Activated naive CD8-positive, alpha-beta T cell treated with anti-CD3 and anti-CD28 coated beads, Interleukin-2, amount 50 U/mL, for 16 hours (primary cell): ENCODE measurements at places on chromosomes 5 and 9.

DNA sequence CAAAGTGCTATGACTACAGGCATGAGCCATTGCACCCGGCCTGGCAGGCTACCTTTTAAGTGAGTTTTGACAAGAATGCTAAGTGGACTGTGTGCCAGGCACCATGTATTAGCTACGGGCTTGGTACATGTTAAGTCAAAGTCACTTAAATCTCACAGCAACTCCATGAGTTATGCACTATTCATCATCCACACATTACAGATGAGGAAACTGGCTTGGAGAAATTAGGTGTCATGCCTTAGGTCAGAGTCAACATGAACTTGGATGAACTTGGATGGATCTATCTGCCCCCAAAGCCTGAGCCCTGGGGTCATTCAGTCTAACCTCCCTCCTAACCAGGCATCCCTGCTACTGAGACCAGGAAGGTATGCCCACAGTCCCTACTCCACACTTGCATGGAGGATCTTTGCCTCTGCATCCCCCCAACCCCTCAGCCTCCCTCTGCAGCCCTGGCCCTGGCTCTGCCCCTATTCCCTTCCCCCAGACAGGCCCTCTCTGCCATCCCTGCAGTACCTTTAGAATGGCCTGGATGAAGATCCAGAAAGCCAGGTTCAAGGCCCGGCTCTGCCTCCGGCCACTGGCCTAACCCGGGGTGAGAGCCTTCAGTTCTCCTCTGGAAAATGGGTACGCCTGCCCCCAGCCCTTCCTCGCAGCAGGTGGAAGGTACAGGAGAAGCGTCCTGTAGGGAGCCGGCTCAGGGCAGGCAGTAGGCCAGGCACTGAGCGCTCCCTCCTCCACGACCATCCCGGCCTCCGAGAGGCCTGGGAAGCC, 685 bp upstream of the ADGRD2 start:
- DNase-seq, result no peak

GRCh38 chr5:142325725-142326479, 1.1 kb upstream of the SPRY4 start:
- no peak for DNase-seq

- DNase-seq, result no peak
Observed at GRCh38 chr5:1708592-1709141, 91.0 kb downstream of the MRPL36 start.

GRCh38 chr5:149749481-149750365, 19.6 kb downstream of the PPARGC1B start:
- no peak for DNase-seq

DNA sequence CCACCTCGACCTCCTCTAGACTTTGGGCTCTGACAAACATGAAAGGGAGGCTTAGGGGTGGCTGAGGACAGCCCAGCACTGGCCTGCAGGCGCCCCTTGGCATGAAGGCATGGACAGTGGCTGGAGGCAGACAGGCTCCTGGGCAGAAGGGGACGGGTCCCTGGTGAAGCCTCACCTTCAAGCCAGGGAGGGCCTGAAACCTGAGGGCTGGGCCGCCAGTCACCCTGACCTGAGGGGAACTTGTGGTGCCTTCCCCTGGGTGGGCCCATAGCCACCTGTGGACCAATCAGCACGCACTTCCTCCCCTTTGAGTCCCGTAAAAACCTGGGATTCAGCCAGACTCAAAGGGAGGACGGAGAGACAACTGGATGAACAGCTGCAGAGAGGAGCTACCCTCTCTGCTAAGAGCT, 90.4 kb upstream of the PUM3 start:
- DNase-seq, result no peak

DNA sequence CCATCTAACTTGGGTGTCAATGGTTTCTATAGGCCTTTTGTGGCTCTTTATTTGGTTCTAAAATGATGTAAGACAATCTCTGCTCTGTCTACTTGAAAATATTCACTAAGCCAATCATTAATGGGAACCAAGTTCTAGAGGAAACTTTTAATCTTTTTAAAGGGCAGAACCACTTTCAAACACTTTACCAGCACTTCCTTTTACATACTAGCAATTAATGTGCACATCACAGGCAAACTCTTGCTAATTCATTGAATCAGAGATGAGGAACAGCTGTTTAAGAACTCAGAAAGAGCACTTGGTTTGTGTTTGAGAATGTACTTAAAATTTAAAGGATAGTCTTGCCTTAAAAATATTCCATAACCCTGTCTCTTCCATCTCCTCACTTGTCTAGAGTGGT, 83.4 kb downstream of the PAPPA start:
- DNase-seq, result no peak

GRCh38 chr5:122311961-122312590, at the start of gene SNCAIP:
SNCAIP (plus strand) TSS chr5:122312237; CDS start chr5:122391135, 78,898 bp downstream.
- no peak for DNase-seq

GRCh38 chr5:138339091-138339456, 1.0 kb downstream of the FAM53C start:
- no peak for DNase-seq

DNA sequence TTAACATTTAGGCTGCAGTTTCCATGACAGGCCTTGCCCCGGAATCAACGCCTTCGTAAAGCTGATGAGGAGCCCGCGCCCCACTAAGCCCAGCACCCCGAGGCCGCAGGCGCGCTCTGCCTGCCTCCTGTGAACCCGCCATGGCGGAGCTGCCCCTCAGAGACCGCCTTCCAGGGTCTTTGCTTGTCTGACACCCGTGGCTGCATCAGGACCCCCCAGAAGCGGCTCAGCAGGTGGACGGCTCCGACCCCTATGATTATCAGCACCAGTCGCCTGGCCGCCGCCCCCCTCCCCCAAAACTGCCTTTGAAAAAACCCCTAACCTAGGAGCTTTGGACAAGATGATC, 507 bp upstream of the DPH7 start:
- DNase-seq, result no peak

DNA sequence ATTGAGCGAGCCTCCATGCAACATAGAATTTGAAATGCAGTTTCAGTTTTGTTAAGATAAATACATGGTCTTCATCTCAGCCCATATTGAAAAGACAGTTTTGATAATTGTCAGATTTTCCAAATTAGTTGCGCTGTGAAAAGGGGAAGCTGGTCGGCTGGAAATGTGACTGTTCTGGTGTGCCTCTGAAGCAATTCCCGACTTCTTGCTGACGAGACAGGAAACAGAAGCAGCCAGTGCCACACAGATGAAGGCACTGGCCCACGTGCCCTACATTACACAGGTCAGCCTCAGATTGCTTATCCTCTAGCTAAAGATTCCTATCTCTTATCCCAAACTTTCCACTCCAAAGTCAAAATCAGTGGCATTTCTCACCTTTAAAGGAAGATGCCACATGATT, 214.1 kb upstream of the TLE4 start:
- DNase-seq, result no peak

- DNase-seq, result no peak
Observed at GRCh38 chr5:93072831-93073459, 508.1 kb downstream of the NR2F1-AS1 start.

DNA sequence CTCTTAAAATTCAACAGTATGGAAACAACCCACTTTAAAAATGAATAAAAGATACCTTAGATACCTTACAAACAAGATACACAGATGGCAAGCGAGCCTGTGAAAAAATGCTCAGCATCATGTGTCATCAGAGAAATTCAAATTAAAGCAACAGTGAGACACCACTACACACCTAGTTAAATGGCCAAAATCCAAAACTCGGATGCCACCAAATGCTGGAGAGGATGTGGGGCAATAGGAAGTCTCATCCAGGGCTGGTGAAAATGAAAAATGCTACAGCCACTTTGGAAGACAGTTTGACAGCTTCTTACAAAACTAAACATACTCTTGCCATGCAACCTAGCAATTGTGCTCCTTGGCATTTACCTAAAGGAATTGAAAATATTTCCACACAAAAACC, 17.9 kb downstream of the DUSP1 start:
- DNase-seq, result no peak

GRCh38 chr5:172523146-172523745, 68.9 kb upstream of the SH3PXD2B start:
- no peak for DNase-seq

- DNase-seq, result no peak
Observed at GRCh38 chr9:8315211-8315610, 515.6 kb upstream of the DMAC1 start.

DNA sequence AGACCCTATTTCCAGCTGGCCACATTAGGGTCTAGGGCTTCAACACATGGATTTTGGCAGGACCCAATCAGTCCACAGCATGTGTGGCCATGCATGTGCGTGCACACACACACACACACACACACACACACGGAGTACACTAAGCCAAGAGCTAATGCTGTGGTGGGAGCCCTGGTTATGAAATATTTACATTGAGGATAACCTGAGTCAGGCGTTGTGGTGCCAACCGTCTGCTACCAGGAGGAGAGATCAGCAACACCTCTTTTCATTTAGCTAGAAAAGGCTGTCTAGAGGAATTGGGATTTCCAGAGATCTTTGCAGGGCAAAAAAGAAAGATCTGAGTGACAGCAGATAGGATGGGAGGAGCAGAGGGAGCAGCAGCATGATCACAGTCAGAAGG, 141.5 kb downstream of the TRPM3 start:
- DNase-seq, result no peak

GRCh38 chr5:88226881-88227450, 41.7 kb downstream of the TMEM161B start:
- no peak for DNase-seq

- no peak for DNase-seq
Observed at GRCh38 chr5:116090302-116090701, 5.5 kb downstream of the COMMD10 start.

DNA sequence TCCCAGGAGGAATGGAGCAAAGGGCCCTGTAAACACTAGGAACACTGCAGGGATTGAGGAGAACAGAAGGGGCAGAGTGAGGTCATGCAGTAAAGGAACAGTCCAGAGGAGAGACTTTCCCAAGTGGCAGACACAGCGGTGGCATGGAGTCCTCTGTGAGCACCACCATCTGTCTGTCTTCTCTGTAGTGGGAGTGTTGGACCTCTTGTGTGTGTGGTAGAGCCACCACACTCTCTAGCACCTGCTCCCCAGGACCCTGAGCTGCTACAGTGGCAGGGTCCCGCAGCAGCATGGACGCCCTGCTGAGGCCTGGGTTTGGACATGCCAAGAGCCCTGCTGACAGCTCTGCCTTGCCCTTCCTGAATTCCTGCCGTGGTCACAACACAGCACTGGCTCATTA, 75.7 kb upstream of the LARP1 start:
- no peak for DNase-seq

- no peak for DNase-seq
Observed at GRCh38 chr5:56071470-56071869, 76.7 kb upstream of the IL6ST start.

- no peak for DNase-seq
Observed at GRCh38 chr9:74120470-74120869, 376.7 kb upstream of the RORB start.

DNA sequence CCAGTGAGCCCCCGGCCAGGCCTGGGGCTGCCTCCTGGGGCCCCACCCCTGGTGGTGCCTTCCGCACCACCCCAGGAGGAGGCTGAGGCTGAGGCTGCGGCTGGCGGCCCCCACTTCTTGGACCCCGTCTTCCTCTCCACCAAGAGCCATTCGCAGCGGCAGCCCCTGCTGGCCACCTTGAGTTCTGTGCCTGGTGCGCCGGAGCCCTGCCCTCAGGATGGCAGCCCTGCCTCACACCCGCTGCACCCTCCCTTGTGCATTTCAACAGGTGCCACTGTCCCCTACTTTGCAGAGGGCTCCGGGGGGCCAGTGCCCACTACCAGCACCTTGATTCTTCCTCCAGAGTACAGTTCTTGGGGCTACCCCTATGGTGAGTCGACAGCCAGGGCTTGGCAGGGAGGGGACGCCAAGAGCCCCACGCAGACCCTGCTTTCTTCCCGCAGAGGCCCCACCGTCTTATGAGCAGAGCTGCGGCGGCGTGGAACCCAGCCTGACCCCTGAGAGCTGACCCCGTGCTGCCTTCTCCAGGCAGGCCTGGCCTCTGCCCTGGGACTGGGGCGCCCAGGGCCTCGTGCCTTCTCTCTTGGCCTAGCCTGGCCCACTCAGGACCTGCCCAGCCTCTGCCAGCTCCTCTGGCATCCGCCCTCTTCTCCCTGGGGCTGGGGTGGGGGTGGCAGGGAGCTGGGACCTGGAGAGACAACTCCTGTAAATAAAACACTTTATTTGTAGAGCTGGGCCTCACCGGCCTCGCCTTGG, 4.0 kb upstream of the EHMT1 start:
- no peak for DNase-seq

- no peak for DNase-seq
Observed at GRCh38 chr5:180093651-180094382, 22.3 kb upstream of the RNF130 start.

GRCh38 chr5:4374866-4375265, 765.3 kb upstream of the ADAMTS16 start:
- DNase-seq, result no peak

DNA sequence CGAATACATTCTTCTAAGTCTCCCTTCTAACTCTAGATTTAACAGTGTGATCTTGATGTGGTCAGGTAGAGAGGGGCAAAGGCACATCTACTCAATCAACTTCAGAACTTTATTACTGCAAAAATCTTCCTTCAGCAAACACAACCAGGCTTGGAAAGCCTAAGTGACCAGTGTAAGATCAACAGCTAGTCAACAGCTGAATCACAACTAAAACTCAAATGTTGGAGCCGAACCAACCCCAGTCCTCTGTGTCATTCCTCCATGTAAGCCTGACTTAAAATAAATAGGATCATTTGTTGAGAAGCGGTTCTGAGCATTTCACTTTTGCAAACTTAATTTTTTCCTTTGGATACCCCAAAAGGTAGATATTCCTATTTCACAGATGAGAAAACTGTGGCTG, 352.7 kb downstream of the EBF1 start:
- no peak for DNase-seq

GRCh38 chr9:137058521-137059234, 4.8 kb upstream of the ENTPD2 start:
- no peak for DNase-seq

DNA sequence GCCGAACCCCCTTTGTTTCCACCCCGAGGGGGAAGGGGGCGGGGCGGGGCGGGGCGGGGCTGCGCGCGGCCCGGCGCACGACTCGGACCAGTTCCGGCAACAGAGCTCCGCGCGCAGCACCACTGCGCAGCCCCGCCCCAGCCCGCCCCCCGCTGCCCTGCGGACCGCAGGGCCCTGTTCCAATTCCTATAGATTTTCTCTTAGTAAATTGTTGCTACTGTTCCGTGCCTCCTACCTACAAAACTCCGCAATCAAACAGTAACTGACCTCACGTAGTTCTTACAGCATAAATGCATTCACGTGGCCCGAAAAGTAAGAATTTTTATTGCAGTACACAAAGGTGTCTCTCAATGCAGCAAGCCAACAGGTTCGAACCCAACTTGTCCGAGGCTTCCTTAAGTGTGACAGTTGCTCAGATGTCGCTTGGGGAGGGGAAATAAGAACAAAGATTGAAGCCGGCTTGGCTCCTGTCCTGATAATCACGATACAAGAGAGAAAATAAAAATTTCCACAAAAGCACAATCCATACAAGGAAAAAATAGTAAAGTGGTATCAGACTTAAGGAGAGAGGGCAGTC, 1.2 kb upstream of the RNF38 start:
- DNase-seq, result no peak

- no peak for DNase-seq
Observed at GRCh38 chr9:82600536-82601292, 462.2 kb downstream of the RASEF start.

GRCh38 chr9:78713614-78714405, 416.9 kb downstream of the PSAT1 start:
- no peak for DNase-seq
